Activated T-helper 17 cell treated with anti-CD3 and anti-CD28 coated beads, Interleukin-2, amount 50 U/mL, for 72 hours (primary cell): ENCODE measurements at places on chromosomes 1 and 21. TPM values are rescaled to one million over a fixed set of nuclear protein-coding genes. Genes with fewer than 3 reads are reported as not detected.

The PLA2G4A gene
- 0.40 TPM for total RNA-seq

The PEAR1 gene
- total RNA-seq = not detected

The HSD11B1 gene
- total RNA-seq = 9.7 TPM

The ATP1A4 gene
- not detected for total RNA-seq

The NCMAP gene
- not detected for total RNA-seq

The GJA4 gene
- not detected for total RNA-seq

The IGSF9 gene
- not detected for total RNA-seq
